ENCODE measurements at places on chromosomes 16 and 17. TPM values are rescaled to one million over a fixed set of nuclear protein-coding genes. Genes with fewer than 3 reads are reported as not detected.

The COPZ2 gene
- 4.7 TPM for total RNA-seq

The ZFP3 gene
- total RNA-seq = 4.5 TPM

The TSNAXIP1 gene
- total RNA-seq = 0.32 TPM

The PRSS8 gene
- total RNA-seq = not detected

The TP53TG3C gene
- total RNA-seq = not detected

The ADAMTS18 gene
- total RNA-seq = not detected

The LRRC37A gene
- 2.3 TPM for total RNA-seq

The SLFN14 gene
- 0.10 TPM for total RNA-seq

The ABCA9 gene
- total RNA-seq = 0.54 TPM

The EPX gene
- total RNA-seq = not detected

The PSME3 gene
- 146 TPM for total RNA-seq

The KCNG4 gene
- not detected for total RNA-seq

The IL17C gene
- not detected for total RNA-seq

The VMO1 gene
- total RNA-seq = not detected

Measured in T-helper 1 cell treated with Interleukin-12 subunit alpha and Interleukin-12 subunit beta and Interleukin-4 antibody, amounts not matched to agents 30 ng/mL and 1 ng/mL, for 36 hours (primary cell).